Common myeloid progenitor, CD34-positive (primary cell): ENCODE measurements at places on chromosomes 12 and 14.

DNA sequence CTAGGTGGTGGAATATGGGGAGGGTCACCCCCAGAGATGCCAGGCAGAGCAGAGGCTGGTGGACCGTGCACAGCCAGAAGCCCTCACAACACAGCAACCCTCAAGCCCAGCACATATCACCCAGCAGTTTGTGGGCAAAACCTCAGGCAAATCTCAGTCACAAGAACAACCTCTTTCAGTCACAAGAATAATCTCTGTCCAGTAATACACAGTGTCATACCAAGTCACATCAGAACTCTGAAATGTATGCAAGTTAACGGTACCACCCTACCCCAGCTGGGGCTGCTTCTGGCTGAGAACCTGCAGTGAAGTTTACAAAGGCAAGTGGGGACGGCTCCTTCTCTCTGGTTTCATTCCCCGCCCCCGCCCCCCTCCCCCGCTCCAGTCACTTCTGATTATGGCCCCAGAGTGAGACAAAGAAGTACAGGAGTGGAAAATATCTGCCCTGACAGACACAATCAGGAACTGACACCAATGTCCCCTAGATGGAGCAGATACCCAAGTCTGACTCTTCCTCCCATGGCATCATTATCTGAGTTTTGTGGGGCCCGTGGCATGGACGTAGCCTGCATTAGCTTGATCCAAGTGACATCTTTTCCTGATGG lies 480.9 kb upstream of the TMEM132C start:
- DNase-seq: no peak

- DNase-seq: no peak
Measured at GRCh38 chr12:28830491-28830890, 318.6 kb upstream of the FAR2 start.

- DNase-seq: no peak
Measured at GRCh38 chr14:91047174-91047753, 13.2 kb downstream of the RPS6KA5 start.

- DNase-seq: no peak
Measured at GRCh38 chr12:48986720-48987291, 8.7 kb downstream of the WNT1 start.

DNA sequence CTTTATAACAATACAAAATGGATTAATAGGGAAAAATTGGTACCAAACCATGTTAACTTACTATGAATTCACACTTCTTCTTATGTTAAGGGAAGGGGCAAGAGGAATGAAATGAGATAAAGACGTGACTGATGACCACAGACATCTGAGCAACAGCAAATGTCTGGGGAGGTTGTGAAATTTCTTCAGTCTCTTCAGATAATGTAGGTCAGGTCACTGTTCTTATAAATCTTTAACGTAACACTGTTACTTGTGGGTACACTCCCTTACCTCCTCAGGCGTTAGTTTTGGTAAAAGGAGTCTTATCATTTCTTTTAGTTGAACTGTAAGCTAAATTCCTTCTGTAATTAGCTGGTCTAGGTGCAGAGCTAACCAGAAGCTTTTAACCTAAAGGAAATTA lies 405.0 kb upstream of the LRFN5 start:
- no peak for DNase-seq

DNA sequence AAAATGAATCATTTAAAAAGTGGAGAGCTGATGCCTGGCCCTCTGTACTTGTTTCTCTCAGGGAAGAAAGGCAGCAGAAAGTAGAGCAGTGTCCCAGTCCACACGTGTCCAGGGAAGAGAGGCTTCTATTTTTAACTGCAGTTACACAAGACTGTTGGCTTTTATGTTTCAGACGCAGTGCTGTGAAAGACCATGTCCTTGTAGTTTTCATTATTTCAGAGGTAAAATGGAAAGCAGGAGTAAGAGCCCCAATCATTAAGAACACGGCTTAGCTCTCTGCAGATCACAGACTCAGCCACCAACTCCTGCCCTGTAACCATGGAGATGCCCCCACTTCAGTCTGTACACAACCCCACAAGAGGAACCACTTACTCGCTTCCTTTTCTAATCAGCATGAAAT lies 336.3 kb downstream of the DAD1 start:
- DNase-seq: peak; percentile 61

GRCh38 chr12:59646636-59647035 lies 50.8 kb downstream of the SLC16A7 start:
- no peak for DNase-seq

DNA sequence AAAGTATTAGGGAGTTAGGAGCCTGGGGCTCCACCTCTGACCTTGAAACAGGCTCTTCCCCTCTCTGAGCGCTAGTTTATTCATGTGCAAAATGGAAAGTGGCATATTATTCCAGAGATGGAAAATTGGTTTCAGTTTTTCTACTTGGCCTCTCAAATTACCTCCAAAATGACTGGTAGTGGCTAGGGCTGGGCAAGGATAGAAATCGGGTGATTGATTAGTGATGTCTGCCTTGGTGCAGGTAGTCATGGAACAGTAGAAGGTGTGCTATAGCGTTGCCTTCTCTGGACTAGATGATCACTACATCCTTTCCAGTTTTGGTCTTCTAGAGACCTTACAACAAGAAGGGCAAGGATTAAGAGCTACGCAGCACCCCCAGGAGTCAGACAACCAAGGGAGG lies 8.6 kb upstream of the MSI1 start:
- no peak for DNase-seq

DNA sequence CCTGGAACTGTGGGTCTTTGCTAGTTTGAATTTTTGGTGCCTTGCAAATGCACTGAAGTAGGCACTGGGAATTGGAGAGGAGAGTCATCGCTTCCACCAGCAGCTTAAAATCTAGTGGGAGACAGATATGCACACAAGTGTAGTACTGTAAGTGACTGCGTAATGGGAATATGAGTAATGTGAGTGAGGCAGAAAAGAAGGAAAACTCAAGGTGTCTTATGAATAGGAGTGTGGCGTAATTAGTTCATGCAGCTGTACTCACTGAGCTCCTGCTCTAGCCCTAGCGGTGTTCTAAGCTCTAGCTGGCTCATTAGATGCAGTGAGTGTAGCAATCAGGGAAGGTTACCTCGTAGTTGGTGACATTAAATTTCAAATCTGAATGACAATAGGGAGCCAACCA lies 2.8 kb downstream of the TCP11L2 start:
- no peak for DNase-seq

DNA sequence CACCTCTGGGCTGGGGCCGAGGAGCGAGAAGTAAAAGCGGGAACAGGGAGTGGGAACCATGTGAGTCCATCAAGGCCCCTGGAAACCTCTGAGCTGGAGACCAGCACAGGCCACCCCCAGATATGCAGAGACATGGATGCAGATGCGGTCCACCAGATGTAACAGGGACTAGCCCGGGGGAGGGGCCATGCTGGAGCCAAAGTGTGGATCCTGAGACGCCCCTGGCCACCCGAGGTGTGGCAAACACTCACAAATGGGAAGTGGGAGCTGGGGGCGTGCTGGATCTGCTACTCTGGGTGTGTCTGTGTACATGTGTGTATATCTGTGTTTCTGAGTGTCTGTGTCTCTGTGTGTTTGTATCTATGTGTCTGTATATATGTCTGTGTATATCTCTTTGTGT lies 12.8 kb downstream of the MYL2 start:
- DNase-seq: no peak

DNA sequence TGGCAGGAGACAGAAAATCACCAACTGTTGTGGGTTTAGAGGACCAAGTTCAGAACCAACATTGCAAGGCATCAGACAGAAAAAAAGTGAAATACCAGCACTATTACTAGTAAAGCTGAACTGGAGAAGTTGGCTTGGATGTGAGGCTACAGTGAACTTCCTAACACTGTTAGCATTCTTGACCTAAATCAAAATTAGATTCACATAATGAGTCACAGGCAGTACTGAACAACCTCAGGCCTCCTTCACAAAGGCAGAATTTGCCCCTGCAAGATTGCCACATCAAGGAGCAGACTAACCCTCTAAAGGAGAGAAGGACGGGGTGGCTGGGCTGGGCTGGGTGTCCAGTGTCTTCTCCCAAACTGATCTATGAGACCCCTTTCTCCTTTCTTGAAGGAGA lies 539.7 kb downstream of the SNAPC1 start:
- no peak for DNase-seq

DNA sequence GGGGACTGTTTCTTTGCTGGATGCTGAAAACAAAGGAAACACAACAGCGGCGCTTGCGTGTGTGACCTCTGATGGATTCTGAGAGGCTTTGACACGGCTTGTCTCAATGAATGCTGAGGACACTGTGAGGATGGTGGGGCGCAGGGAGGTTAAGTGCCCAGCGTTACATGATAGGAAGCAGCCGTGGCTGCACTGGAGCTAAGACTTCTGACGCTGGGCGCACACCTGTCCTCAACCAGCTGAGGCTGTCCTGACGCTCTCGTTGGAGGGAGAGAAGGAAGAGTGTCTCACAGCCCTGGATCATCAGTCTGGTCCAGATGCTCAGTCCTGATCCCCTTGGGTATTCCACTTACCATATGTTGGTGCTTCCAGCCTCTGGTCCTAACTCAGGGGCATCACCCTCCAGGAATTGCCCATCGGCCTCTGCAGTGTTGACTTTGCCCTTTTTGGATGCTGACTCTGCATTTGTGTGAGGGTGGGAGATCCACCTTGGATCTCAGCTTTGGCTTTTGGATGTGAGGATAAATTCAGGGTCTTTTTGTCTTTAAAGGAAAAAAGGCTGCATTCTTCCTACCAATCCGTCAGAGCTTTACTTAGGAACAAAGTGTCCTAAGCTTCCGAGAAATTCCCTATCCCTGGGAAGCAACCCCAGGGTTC lies 125.2 kb downstream of the ZNF664 start:
- no peak for DNase-seq

DNA sequence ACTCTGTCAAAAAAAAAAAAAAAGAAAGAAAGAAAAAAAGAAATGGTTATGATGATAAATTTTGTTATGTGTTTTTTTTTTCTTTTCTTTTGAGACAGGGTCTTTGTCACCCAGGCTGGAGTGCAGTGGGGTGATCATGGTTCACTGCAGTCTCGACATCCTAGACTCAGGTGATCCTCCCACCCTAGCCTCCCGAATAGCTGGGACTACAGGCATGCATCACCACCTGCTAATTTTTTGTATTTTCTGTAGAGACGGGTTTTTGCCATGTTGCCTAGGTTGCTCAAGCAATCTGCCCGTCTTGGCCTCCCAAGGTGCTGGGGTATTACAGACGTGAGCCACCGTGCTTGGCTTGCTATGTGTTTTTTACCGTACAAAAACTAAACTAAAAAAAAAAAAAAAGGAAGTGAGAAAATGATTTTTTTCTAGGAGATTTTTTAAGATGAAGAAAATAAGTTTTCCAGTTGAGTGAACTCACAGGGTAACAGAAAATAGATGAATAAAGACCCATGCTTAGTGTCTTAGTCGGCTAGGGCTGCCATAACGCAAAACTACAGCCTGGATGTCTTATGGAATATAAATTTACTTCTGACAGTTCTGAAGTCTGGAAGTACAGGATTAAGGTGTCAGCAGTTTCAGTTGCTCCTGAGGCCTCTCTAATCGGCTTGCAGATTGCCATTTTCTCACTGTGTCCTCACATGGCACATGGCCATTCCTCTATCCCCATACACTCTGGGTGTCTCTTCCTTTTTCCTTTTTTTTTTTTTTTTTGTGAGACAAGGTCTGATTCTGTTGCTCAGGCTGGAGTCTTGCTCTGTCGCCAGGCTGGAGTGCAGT lies 13.2 kb upstream of the APOF start:
- peak; percentile 20 for DNase-seq

DNA sequence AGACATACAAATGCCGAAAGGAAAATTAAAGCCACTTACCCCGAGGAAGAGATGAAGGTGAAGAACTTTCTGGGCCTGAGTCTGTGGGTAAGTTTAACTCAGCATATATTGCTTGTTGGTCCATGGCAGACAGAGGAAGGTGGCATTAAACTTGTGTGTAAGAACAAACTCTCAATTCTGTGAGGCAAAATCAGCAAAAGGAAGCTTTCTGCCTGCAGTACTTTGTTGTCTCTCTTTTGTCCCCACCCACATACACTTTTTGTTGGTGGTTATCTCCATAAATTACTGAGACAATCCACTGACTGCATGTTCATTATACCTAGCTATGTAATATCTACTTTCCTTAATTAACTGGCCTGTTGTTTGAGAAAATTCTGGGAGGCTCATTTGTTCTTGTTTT lies at the start of gene KLRB1:
TSS of gene KLRB1 (minus strand) at position 201 of the 400 bp plus-strand sequence. CDS start at position 124, 77 bp downstream.
- no peak for DNase-seq

DNA sequence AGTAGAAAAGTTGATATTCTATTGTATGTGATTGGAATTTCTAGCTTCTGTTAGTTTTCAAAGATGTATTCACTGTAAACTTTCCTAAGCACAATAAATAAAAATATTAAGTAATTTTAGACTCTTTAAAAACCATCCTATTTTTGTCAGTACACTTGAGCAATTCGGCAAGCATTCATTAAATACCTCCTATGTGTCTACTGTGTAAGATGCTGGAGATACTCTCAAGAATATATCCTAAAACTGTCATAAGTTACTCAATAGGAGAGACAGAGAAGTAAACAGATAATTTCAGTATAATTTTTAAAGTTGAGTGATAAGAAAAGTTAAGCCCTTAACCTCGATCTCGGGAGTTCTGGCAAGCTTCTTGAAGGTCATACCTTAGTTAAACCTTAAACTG lies 46.1 kb downstream of the FANCM start:
- no peak for DNase-seq

- DNase-seq: no peak
Measured at GRCh38 chr14:72558721-72559120, 335.2 kb downstream of the DPF3 start.

GRCh38 chr14:103894034-103894722 lies 34.1 kb upstream of the TDRD9 start:
- no peak for DNase-seq

DNA sequence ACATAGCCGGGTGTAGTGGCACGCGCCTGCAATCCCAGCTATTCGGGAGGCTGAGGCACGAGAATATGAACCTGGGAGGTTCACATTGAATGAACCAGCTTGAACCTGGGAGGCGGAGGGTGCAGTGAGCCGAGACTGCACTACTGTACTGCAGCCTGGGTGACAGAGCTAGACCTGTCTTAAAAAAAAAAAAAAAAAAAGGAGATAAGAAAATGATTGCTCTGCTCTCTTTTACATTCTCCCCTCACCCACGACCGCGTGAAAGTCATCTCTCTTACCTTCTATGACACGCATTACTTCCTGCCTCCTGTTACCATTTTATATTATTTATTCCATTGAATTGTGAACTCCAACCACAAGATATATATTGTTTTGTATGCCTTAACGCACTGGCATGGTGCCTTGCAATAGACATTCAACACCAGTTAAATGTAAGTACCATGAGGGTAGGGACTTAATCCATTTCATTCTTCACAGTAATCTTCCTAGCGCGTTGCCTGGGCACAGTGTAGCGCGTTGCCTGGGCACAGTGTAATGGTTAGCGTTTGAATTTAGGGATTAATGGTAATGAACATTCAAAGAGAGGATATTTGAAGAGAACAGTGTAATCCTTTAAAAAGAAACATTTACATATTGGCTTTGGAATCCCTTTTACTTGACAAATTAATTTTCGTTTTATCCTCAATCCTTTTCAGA lies 2.7 kb downstream of the RAP1B start:
- DNase-seq: no peak
